ENCODE measurements at places on chromosomes 1 and 21.

GRCh38 chr1:9399510-9400424, 107.1 kb downstream of the SPSB1 start:
- DNase-seq, result no peak

- DNase-seq, result no peak
Observed at GRCh38 chr1:1332031-1332755, 1.1 kb downstream of the TAS1R3 start.

GRCh38 chr1:223835754-223836153, 10.0 kb downstream of the TP53BP2 start:
- no peak for DNase-seq

DNA sequence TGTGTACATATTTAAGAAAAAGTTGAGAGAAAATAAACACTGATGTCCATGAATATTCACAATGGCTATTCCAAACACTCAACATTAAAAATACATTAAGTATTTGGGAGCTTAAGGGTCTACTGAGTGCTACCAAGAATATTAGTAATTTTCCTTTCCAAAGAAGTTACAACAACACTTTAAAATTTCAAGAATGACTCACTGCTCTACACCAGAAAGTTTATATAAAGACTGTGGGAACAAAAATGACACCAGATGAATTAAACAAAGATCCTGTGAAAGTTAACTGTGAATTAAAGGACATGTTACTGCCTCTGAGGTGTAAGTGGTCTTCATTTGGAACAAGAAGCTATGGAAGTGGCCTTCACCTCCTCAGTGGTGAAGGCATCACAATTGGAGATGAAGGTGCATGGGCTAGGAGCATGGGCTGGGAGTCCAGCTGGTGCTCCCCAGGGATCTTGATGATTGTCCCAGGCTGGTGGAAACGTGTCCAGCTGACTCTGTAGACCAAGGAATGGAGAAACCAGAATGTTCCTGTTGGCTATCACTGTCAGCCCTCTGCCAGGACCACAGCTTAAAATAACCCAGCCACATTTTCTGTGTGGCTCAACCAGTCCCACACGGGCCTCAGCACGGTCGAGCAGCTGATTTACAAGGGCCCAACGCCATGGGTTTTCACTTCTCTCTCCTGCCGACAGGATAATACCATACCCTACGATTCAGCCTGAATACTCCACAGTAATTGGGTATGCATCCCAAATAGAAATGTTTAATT, 28.8 kb downstream of the TAF5L start:
- DNase-seq, result no peak

- DNase-seq, result peak; percentile 14
Observed at GRCh38 chr1:92536980-92537884, 50.5 kb upstream of the GFI1 start.

- no peak for DNase-seq
Observed at GRCh38 chr1:193368302-193368701, 181.9 kb upstream of the B3GALT2 start.

DNA sequence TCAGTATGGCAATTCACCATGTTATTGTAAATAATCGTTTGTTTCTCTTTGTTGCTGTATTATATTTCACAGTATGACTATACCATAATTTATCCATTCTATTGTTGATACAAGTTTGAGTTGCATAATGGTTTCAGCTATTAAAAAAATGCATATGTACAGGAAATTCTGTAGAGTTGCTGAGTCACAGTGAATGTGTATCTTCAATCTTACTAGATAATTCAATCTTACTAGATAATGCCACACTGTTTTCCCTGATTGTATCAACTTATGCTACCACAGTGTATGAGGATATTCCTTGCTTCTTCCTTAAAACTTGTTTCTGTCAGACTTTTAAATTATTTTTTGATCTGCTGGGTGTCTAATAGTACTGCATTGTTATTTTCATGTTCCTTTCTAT, 3.5 kb upstream of the COA6 start:
- no peak for DNase-seq
